ENCODE measurements at places on chromosomes 2 and 18.
A peak's percentile ranks its signal among the peaks of the same experiment; 100 is the strongest.

- DNase-seq, result peak; percentile 15
Observed at GRCh38 chr2:218806346-218806978, 24.5 kb downstream of the CYP27A1 start.

DNA sequence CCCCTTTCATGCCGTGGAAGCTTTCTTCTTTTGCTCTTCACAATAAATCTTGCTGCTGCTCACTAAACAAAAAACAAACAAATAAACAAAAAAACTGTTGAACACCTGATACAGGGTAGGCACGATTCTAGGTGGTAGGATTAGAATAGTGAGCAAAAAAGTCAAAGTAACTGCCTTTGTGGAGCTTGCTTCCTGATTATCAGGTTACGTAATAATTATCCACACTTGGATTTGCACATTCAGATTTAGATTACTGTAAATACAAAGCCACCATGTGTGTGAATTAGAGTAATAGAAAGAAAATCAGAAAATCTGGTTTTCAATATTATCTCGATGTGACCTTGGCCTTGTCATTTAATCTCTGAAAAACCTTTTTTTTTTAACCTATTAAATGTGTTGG, 307.1 kb downstream of the NRXN1 start:
- no peak for DNase-seq

- no peak for DNase-seq
Observed at GRCh38 chr18:13465476-13465875, 246.9 kb downstream of the LDLRAD4 start.

DNA sequence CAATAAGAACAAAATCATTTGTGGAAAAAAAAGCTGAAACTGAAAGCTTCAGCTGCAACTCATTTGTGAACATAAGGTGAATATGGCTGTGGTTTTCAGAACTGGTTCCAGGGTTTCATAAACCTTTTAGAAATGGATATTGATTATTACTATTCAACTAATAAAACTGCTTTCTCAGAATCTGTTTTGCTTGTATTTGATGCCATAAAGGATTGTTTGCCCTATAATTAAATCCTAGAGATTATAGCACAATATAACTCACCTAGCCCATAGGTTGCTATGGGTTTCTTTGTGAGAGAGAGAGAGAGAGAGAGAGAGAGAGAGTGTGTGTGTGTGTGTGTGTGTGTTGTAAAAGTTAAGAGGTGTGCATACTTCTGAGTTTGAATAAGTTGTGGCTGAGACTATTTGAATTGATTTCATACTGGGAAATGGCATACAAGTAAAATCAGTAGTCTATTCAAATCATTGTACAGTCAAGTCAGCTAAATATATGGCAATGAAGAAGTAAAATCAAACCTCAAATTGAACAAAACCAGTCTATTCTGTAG, 339.2 kb downstream of the ARHGAP15 start:
- DNase-seq, result no peak

DNA sequence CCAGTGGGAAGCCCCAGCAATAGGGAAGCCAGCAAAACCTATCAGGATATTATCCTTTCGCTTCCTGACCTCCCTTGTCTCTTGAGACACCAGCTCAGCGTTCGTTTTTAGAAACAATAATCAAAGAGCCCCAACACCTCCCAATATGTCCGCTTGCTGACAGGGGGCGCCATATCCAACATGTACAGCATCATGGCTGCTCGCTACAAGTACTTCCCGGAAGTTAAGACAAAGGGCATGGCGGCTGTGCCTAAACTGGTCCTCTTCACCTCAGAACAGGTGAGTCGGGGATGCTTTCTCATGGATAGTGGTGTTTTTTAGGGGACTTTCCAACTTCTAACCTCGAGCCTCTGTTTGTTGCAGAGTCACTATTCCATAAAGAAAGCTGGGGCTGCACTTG, 28.7 kb downstream of the GAD1 start:
- no peak for DNase-seq

GRCh38 chr18:79246309-79247108, 149.2 kb upstream of the NFATC1 start:
- DNase-seq, result peak; percentile 19

- DNase-seq, result no peak
Observed at GRCh38 chr2:33559328-33559727, 39.8 kb downstream of the FAM98A start.

GRCh38 chr2:44715671-44716081, 225.8 kb upstream of the SIX3 start:
- no peak for DNase-seq

GRCh38 chr2:166361351-166362153, 14.2 kb downstream of the SCN9A start:
- DNase-seq, result no peak

DNA sequence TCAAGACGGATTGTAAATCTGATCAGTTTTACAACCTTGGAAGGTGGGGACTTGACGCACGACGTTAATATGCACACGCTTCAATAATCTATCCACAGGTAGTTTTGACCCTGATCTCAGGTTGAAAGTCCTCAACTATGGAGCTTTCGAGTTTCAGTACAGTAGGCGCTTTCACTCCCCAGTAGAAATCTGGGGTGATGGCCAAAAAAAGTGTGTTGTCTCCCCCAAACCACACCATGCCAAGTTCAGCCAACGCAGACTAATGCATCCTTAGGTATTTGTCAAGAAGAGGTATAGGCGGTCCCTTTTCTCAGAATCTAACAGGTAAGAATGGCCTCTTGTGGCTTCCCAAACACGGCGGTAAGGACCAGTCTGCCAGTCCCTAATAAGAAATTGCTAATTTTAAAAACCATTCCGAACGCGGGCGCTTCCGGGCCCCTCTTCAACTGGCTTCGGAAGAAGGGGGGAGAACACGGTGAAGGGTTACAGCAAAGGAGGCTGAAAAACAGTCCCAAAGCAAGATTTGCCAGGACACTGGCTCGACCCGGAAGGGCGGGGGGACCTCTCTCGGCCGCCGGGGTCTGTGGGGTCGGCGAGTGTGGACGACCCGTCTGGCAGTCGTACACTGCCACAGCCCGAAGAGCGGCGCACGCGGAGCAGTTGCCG, 659 bp downstream of the FAM210A start:
- DNase-seq, result no peak

- DNase-seq, result no peak
Observed at GRCh38 chr18:54775686-54776085, 52.6 kb upstream of the RAB27B start.

All from NCI-H187 (cell line).